Foreskin keratinocyte (primary cell): ENCODE measurements at places on chromosomes 2 and 18. TPM values are rescaled to one million over a fixed set of nuclear protein-coding genes. Genes with fewer than 3 reads are reported as not detected.

RAB27B gene
- 2.4 and 4.3 TPM in 2 replicates for total RNA-seq

WNT6 gene
- not detected in 2 replicates for total RNA-seq

MARCHF4 gene
- 13.2 and 16.7 TPM in 2 replicates for total RNA-seq

KIF5C gene
- total RNA-seq, result 0.07 and 0.11 TPM in 2 replicates

NRP2 gene
- 32.9 and 33.0 TPM in 2 replicates for total RNA-seq

VWA3B gene
- total RNA-seq, result 0.35 TPM in 1 of 2 replicates, not detected in the other

SOX11 gene
- 3.4 and 3.8 TPM in 2 replicates for total RNA-seq

BCL11A gene
- 7.1 and 7.2 TPM in 2 replicates for total RNA-seq

MEIS1 gene
- 9.0 and 9.2 TPM in 2 replicates for total RNA-seq

TRABD2A gene
- 1.1 and 1.5 TPM in 2 replicates for total RNA-seq

DYNC2LI1 gene
- 13.9 and 14.0 TPM in 2 replicates for total RNA-seq

ST6GAL2 gene
- 0.03 and 0.04 TPM in 2 replicates for total RNA-seq

IL1RL1 gene
- total RNA-seq, result 0.11 and 0.20 TPM in 2 replicates

GALNT13 gene
- not detected in 2 replicates for total RNA-seq

POMC gene
- total RNA-seq, result 0.39 and 0.71 TPM in 2 replicates

SP140 gene
- total RNA-seq, result 0.18 and 1.1 TPM in 2 replicates

DSEL gene
- total RNA-seq, result 4.3 and 5.0 TPM in 2 replicates

IL36B gene
- not detected in 2 replicates for total RNA-seq

CIB4 gene
- not detected in 2 replicates for total RNA-seq

ALPP gene
- total RNA-seq, result not detected in 2 replicates

EPAS1 gene
- total RNA-seq, result 23.3 and 47.3 TPM in 2 replicates

TGFBRAP1 gene
- total RNA-seq, result 15.7 and 18.8 TPM in 2 replicates

CTLA4 gene
- not detected in 2 replicates for total RNA-seq

KCNG2 gene
- total RNA-seq, result not detected in 2 replicates

ATAD2B gene
- total RNA-seq, result 5.6 and 6.1 TPM in 2 replicates

SLC14A1 gene
- 0.25 TPM in 1 of 2 replicates, not detected in the other for total RNA-seq

RNF149 gene
- 53.6 and 55.9 TPM in 2 replicates for total RNA-seq

DNAJC27 gene
- total RNA-seq, result 1.8 and 4.1 TPM in 2 replicates

MAB21L4 gene
- 0.14 and 0.17 TPM in 2 replicates for total RNA-seq
